ENCODE measurements at places on chromosomes 4 and X.

DNA sequence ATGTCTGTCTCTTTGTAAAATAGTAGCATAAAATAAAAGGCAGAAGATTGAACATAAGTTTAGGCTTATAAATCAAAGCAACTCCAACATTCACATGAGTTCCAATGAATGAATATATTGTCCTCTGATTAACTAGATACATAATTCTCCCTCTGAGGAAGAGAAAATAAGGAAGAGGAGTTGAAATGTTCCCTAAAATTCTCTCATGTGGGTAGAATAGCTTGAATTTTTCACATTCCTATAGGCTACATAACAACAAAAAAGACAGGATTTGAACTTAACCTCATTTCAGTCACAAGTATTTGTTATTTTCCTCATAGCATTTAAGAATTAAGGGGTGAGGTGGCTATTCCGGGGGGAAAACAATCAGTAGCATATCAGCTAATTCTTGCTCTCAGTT is 462.4 kb upstream of the NDST4 start:
- DNase-seq, result no peak

- no peak for DNase-seq
These were observed 61.9 kb upstream of the ZCCHC13 start for GRCh38 chrX:74242050-74242449.

- no peak for DNase-seq
These were observed 195.3 kb upstream of the ANKRD50 start for GRCh38 chr4:124907881-124908280.

- peak; percentile 75 for DNase-seq
These were observed 1.4 kb downstream of the ZNF827 start for GRCh38 chr4:145936997-145937901.

DNA sequence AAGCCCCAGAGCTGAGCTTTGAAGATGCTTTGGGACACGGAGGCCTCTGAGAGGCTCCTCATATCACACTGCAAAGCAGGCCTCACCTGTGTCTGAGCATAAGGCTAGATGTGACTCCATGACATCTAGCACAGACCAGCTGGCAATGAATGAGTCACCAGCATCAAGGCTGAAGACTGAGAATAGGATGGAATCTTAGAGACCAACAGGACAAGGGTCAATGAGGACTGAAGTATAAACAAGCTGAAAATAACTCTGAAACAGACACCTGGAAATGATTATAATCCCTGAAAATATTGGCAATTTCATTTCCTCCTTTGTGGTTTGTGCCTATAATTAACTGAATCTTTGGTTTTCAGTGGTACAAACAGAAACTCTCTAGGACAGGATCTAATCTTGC is 87.1 kb upstream of the PRPS1 start:
- no peak for DNase-seq

GRCh38 chrX:136780763-136781162 is at the start of gene ARHGEF6:
Gene ARHGEF6, minus strand, starts transcription at chrX:136780932. Its CDS starts 50 bp downstream, at chrX:136780882.
- DNase-seq, result no peak

DNA sequence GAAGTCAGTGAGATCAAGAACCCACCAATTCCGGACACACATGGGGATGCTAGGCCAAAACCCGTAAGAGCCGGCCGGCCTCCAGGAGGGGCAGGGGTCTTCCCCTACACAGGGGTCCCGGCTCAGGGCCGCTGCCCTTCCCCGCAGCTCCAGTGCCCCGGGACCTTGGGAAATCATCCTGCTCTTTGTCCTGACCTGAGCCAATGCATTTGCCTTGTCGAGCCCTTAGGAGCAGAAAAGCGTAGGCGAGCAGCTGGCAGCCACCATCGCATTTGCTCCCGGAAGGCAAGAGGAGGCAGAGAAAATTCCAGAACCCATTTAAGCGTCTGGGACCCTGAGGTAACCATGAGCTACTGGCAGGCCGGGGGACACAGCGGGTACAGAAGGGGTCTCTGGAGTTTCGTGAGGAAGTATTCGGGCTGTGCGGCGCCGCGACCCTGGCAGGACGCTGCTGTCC is 7.4 kb upstream of the TNIP2 start:
- no peak for DNase-seq

GRCh38 chr4:117467404-117467803 is 382.0 kb upstream of the TRAM1L1 start:
- DNase-seq, result no peak

Data from adrenal gland (tissue), 19 donors.